ENCODE measurements at places on chromosomes 6 and 20.

DNA sequence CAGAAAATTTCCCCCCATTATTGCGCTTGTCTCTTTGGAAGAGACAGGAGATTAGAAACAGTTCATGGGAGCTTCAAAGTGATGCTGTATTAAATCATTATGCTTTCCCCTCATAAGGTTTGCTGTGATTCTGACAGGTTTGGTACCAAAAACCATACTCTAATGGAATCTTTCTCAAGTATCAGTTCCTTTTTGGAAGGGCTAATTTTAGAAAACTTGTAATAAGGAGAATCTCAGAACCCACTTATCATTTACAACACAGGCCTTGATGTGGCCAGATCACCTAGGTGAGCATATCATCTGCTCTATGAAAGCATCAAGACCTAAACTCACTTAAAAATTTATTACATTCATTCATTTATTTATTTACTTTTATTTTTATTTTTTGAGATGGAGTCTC, 51.2 kb downstream of the TP53INP2 start:
- DNase-seq: no peak

- no peak for DNase-seq
Measured at GRCh38 chr6:741410-742339, 48.7 kb upstream of the EXOC2 start.

GRCh38 chr6:28597217-28597835, 71.6 kb downstream of the GPX5 start:
- DNase-seq: no peak

- no peak for DNase-seq
Measured at GRCh38 chr6:163944897-163945296, 530.4 kb downstream of the QKI start.

DNA sequence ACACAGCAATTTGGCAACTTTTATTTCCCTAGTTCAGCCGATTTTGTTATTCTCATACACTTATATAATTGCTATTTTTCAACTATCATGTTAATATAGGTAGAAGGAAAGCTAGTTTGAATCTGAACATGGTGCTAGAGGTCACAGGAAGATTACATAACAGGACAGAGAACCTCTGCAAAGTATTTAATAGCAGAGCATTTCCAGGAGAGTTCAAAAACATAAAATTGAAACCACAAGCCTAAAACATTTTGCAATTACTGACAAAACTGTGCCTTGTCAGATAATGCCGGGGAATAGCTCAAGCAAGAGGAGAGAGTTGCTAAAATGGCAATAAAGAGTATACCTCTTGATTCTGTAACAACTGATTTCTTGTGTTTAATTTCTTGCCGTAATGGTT, 70.8 kb downstream of the TFAP2B start:
- DNase-seq: no peak

DNA sequence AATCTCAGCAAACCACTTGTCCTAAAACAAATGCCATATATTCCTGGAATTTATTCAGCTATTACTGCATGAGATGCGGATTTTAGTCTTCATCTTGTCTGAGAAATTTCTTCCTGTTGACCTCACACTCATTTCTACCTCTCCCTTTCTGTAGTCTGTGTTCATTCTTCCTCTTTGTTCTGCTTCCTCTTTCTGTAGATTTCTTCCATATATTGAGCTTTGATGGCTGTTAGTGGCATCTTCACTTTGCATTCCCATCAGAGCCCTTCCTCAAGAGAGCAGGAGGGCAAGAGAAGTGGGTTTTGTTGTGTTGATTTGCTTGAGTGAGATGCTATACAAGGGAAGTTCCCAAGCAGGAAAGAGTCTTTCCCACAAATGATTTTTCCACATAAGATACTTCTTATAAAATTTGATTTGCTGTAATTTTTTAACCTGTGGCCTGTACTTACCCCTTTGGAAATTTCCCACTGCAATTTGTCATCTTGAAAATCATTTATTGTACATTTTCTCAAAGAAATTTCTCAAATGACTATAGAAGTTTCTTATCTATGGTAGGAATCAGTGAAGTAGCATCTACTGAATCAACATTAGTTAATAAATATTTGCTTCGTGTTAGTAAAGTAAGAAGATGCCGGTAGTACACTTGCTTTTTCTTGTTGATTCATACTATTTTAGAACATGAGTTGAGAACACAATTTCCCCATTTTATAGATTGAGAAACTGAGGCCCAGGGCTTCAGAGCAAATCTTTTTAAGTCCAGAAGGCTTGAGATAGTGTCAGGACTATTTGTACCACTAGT, 43.8 kb downstream of the MAP3K4 start:
- no peak for DNase-seq

DNA sequence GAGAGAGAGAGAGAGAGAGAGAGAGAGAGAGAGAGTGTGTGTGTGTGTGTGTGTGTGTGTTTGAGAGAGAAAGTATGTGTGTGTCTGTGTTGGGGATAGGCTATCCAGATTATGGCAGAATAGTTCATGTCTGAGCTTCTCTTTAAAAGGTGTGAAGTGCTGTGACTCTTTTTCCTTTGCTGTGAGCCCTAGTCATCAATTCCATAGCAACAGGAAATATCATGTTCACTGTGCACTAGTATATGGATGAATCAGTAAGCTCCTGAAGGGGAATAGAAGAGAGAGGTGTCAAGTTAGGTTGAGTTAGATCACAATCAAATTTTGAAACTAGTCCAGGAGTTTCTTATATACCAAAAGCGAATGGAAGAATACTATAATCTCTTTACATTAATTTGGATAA, 318.7 kb downstream of the RFPL4B start:
- DNase-seq: no peak

GRCh38 chr6:21406316-21406715, 187.2 kb upstream of the SOX4 start:
- no peak for DNase-seq

- no peak for DNase-seq
Measured at GRCh38 chr6:146153040-146153758, 124.3 kb downstream of the GRM1 start.

DNA sequence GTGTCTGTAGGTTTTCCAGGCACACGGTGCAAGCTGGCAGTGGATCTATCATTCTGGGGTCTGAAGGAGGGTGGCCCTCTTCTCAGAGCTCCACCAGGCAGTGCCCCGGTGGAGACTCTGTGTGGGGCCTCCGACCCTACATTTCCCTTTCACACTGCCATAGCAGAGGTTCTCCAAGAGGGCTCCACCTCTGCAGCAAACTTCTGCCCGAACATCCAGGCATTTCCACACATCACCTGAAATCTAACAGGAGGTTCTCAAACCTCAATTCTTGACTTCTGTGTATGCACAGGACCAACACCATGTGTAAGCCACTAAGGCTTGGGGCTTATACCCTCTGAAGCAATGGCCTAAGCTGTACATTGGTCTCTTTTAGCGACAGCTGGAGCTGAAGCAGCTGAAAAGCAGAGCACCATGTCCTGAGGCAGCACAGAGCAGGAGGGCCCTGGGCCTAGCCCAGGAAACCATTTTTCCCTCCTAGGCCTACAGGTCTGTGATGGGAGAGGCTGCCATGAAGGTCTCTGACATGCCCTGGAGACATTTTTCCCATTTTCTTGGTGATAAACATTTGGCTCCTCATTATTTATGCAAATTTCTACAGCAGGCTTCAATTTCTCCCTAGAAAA, 253.3 kb downstream of the ERMARD start:
- no peak for DNase-seq

GRCh38 chr20:57262784-57263609, 3.4 kb downstream of the BMP7 start:
- DNase-seq: no peak

GRCh38 chr20:11497545-11497944, 420.1 kb upstream of the BTBD3 start:
- no peak for DNase-seq

DNA sequence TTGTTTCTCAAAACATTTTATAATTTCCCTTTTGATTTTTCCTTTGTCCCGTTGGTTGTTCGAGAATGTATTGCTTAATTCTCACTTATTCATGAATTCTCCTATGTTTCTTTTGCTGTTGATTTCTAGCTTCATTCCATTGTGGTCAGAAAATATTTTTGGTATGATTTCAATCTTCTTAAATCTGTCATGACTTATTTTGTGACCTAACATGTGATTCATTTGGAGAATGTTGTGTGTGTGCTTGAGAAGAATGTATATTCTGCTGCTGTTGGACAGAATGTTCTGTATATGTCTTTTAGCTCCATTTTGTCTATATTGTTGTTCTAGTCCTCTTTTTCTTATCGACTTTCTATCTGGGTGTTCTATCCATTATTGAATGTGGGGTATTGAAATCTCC, 286.2 kb upstream of the RNF217 start:
- no peak for DNase-seq

- DNase-seq: no peak
Measured at GRCh38 chr6:35296931-35297600, 552 bp upstream of the DEF6 start.

GRCh38 chr6:34181908-34182307, 36.0 kb upstream of the GRM4 start:
- DNase-seq: no peak

GRCh38 chr20:2010533-2010932, 16.7 kb upstream of the PDYN start:
- no peak for DNase-seq

DNA sequence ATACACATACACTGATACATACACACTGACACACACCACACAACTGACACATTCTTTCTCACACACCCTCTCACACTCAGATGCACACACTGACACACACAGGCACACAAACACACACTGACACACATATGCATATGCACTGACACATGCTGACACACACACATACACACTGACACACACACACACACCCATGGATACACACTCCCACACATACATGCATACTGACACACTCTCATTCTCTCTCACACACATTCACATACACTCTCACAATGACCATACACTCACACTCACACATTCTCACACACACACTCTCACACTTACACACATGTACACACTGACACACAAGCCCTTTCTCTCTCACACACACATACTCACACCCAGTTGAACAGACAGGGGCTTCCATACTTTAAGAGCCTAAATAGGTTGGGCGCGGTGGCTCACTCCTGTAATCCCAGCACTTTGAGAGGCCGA, 236.4 kb downstream of the LRFN2 start:
- no peak for DNase-seq

- DNase-seq: no peak
Measured at GRCh38 chr20:44768256-44768655, 22.6 kb downstream of the KCNK15 start.

GRCh38 chr6:43916924-43917877, 147.2 kb downstream of the VEGFA start:
- no peak for DNase-seq

- no peak for DNase-seq
Measured at GRCh38 chr6:5707281-5708045, 299.3 kb downstream of the NRN1 start.

GRCh38 chr20:10667077-10667401, 6.8 kb downstream of the JAG1 start:
- DNase-seq: no peak

- no peak for DNase-seq
Measured at GRCh38 chr6:54681987-54682386, 164.6 kb upstream of the FAM83B start.

DNA sequence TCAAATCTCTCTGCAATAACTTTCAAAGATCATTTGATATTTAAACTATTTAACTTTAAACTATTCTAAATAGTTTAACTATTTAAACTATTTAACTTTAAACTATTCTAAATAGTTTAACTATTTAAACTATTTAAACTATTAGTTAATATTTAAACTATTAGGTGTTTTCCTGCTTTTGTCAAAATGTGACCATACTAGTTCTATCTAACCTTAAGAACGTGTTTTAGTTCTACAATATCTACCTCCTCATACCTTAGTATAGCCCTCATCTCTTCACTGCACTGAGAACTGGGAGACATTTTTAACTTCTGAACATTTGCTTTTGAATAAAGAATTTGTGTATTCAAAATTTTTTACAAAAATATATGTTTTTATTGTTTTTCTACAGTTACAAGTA, 429.1 kb downstream of the ADGRB3 start:
- DNase-seq: no peak

GRCh38 chr6:97450087-97450486, 167.1 kb upstream of the MMS22L start:
- DNase-seq: no peak

DNA sequence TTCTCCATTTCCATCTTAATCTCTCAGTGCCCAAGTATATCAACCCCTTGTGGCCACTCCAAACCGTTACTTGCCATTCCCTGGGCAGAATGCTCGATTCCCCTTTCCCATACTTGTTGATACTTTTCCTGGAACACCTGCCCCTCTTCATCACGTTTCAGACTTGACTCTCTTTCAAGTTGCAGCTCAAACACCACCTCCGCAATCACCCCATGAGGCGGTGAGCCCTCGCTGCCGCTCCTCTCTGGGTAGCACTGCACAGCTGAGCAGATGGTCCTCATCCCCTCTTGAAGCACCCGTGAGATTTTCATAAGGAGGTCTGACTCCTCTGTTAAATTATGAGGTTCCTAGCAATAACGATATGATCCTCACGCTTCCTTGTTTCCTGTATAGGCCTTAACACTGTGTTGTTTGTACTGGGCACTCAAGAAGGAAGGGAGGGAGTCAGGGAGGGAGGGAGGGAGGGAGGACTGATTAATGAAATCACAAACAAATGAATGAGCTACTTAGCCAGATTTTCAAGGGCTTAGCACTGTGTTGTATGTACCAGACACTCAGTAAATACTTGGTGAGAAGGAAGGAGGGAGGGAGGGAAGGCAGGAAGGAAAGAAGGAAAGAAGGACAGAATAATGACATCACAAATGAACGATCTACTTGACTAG, 8.0 kb upstream of the UQCC2 start:
- no peak for DNase-seq

GRCh38 chr6:112007254-112007653, 46.6 kb upstream of the CCN6 start:
- no peak for DNase-seq

DNA sequence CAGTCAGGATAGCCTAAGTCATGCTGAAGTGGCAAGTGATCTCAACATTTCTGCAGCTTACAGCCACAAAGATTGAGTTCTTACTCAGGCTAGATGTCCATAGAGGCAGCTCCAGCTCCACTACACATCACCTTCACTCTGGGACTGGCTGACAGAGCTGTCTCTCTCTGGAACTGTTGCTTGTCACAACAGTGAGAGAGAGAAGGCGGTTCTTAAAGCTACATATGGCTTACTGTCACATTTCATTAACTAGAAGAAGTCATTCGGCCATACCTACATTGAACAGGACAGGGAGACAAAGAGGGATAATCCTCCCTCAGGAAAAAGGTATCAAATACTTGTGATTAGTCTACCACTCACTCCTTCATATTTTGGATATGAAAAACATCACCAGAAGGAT, 914.9 kb upstream of the FLRT3 start:
- no peak for DNase-seq
